ENCODE measurements at places on chromosomes 7 and 10. TPM values are rescaled to one million over a fixed set of nuclear protein-coding genes. Genes with fewer than 3 reads are reported as not detected.

Gene DNAJB12
- 22.0 TPM for total RNA-seq

Gene CBX3
- total RNA-seq, result 35.0 TPM

Gene GRB10
- 53.1 TPM for total RNA-seq

Gene ADCYAP1R1
- total RNA-seq, result 0.05 TPM

Gene DNAH11
- total RNA-seq, result 0.05 TPM

Gene LAMB1
- 63.1 TPM for total RNA-seq

- DNase-seq, result no peak
These were observed 7.9 kb upstream of the EMX2 start for GRCh38 chr10:117534321-117535297.

DNA sequence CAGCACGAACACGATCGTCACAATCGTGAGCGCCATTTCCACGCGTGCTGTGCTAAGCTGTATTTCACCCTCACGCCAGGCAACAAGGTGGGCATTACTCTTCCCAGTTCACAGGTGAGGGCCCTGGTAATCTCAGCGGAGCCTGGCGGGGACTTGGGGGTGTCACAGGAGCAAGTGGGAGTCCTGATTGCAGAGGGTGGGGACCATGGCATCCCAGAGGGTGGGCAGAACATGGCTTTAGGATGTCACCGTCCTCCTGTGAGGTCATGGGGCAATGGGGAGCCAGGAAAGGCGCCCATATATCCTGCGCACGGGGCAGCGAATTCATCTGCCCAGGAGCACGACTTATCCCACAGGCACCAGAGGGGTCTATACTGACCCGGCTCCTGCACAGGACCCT is 489.8 kb downstream of the DNAJB6 start:
- DNase-seq, result no peak

GRCh38 chr10:102148275-102148674 is 3.9 kb upstream of the NOLC1 start:
- no peak for DNase-seq

GRCh38 chr10:13669182-13669855 is 82.6 kb downstream of the PRPF18 start:
- no peak for DNase-seq

DNA sequence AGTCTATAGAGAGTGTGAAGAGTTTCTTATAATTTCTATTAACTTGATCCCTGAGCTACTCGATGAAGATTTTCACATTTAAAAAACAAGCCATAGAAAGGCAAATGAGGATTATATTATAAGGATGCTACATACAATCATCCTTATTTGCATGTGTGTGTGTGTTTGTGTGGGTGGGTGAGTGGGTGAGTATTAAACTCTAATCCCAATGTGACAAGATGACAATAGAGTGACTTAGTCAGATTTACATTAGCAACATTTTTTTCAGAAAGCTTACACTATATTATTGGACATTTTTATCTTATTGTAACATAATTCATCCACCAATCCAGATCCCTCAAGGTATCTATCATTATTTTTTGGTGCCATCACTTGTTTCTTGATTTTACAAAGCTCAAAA is 331.7 kb downstream of the SORCS1 start:
- no peak for DNase-seq

- DNase-seq, result no peak
These were observed 731.8 kb downstream of the PHTF2 start for GRCh38 chr7:78530351-78530750.
